Stimulated activated CD8-positive, alpha-beta memory T cell treated with anti-CD3 and anti-CD28 coated beads, Interleukin-4, amount 100 ng/mL, for 4 hours (primary cell): ENCODE measurements at places on chromosomes 3 and 15.

GRCh38 chr15:59622289-59622688, 10.7 kb downstream of the GCNT3 start:
- DNase-seq, result no peak

- no peak for DNase-seq
Observed at GRCh38 chr3:190182418-190183043, 61.8 kb upstream of the P3H2 start.

DNA sequence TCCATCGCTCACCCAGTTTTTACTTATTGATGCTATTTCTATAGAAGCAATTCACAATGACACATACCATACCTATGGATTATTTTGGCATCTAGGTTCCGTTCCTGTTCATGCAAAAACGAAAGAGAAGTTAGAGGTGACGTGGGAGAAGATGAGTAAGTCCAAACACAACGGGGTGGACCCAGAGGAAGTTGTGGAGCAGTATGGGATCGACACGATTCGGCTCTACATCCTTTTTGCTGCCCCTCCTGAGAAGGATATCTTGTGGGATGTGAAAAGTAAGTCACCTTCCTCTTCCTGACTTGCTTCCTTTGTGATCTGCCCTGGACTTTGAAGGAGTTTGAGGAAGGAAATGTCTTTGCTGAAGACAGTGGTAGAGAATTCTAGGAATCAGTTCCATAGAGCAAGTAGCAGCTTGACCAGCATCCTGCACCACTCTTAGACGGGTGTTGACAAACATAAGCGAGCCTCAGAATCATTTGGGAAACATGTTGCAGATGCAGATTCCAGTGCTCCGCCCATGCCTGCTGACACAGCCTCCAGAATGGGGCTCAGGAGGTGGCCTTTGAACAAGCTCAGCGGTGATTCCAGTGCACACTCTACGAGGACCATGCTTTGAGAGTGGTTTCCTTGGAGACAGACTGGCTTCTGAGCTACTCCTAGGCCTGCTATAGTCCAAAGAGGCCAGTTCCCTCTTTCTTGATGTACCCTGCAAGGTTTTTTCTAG, 78.4 kb upstream of the LIMD1 start:
- no peak for DNase-seq

DNA sequence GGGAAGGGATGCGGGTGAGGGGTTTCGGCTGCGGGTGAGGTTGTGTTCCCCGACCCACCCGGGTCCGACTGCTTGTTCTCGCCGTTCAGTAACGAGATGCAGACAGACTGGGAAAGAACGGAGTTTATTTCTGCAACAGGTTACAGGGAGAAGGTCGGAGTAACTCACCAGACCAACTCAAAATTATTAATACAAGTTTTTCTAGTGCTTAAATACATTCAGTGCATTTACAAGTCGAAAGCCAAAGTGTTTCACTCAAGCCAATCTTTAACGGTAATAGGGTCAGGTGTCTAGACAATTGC, 492 bp upstream of the HIGD1A start:
- DNase-seq, result no peak

GRCh38 chr15:55800216-55800615, 57.3 kb upstream of the PRTG start:
- no peak for DNase-seq

- DNase-seq, result no peak
Observed at GRCh38 chr3:148911173-148911572, 46.1 kb downstream of the CPA3 start.

- DNase-seq, result no peak
Observed at GRCh38 chr15:21261396-21261964, 178.8 kb downstream of the POTEB3 start.

- DNase-seq, result no peak
Observed at GRCh38 chr3:46906471-46907058, 29.0 kb downstream of the PTH1R start.

- no peak for DNase-seq
Observed at GRCh38 chr3:181176601-181177000, 187.1 kb upstream of the DNAJC19 start.

DNA sequence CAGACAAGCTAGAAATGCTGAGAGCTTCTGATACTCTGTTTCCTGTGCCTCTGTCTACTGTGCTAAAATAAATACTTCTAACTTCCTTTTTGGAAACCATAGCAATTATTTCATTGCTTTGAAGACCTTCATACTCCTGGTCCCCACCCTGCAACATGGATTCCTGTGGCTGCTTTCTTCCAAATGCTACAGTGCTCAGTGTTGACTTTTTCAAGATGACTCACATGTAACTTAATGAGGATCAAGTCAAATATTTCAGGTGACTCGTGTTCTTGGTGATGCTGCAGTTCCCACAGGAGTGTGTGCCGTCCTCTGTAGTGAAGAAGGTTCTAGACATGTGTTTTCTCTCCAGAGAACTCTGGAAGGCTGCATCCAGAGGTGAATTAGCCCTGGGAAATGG, 288.6 kb downstream of the CLSTN2 start:
- no peak for DNase-seq

- no peak for DNase-seq
Observed at GRCh38 chr3:76403556-76403955, 618.2 kb upstream of the ZNF717 start.

- DNase-seq, result no peak
Observed at GRCh38 chr15:74395319-74396145, 28.1 kb upstream of the CYP11A1 start.

DNA sequence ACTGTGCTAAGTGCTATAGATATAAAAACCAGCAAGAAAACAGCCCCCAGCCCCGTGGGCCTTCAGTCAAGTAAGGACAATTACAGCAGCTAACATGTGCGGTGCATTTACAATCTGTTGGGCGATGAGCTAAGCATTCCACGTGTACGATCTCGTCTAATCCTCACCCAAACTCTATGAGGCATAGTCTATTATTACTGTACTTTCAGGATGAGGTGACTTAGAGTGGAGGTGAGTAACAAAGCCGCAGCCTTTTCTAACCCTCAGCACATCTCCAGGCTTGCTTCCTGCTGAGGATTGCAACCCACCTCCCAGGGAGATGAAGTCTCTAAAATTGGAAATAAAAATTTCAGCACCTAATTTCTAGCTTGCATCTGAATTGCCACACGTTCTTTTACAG, 53.2 kb upstream of the MCF2L2 start:
- no peak for DNase-seq

DNA sequence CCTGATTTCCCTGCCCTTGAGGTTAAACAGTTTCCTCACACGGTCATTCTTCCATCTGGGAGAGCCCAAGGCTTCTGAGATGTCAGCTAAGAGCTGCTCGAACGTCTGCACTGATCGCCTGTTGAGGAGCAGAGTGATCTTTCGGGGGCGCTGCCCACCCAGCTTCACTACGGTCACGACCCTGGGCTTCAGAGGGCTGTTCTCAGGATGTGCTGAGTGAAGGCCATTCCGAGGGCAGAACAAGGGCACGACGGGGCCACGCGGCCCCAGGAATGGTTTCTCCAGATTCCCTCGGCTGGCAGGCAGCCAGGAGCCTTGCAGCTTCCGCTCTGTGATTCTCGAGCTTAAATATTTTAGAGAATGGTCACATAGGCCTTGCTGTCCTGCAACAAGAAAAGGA, 25.7 kb downstream of the DCLK3 start:
- no peak for DNase-seq
